NB4 (cell line): ENCODE measurements at places on chromosomes 16 and 17.
A peak's percentile ranks its signal among the peaks of the same experiment; 100 is the strongest.

DNA sequence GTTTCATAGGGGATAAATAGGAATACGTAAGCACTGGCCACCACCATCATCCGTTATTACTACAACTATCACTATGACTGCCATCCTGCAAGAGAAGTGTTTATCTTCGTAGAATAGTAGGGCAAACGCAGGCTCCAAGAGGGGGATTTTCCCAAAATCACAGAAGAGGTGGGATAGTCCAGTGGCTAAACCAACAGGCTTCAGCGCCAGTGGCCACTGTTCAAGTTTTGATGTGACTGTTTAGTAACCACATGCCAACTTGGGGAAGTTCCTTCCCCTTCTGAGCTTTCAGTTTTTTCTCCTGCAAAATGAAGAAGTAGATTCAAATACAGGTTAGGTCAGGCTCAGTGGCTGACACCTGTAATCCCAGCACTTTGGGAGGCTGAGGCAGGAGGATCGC lies 60.7 kb upstream of the GRIN2A start:
- DNase-seq = peak; percentile 16

DNA sequence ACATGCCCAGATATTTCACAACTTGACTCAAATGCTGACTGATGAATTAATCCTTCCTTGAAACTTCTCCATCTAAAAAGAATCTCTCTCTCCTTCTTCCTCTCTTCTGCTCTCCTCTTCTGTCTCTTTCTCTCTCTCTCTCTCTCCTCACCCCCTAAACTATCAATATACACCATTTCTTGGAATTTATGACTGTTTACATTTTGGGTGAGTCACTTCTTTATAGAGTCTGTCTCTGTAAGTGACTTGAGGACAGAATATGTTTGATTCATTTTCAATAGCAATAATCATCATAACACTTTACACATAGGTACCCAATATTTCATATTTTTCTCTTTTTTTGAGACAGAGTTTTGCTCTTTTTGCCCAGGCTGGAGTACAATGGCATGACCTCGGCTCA lies 15.3 kb downstream of the OR3A1 start:
- DNase-seq = no peak

DNA sequence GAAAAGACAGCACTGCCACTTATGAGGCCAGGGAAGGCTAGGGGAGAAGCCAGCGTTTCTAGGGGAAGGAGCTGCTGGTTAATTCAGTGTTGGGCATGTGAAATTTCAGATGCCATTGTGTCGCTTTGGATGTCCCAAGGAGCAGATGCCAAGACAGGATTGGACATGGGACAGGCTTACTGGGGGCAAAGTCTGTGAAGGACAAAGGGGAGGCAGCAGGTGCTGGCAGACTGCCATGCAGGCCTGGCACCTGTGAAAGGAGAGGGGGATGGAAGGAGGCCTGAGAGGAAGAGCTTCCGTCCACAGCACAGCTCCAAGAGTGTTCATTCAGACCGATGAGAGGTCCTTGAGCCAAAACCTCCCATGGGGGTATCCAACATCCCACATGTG lies 255.5 kb upstream of the RPL38 start:
- DNase-seq = no peak

GRCh38 chr16:65731833-65732232 lies 610.0 kb upstream of the CDH11 start:
- no peak for DNase-seq

DNA sequence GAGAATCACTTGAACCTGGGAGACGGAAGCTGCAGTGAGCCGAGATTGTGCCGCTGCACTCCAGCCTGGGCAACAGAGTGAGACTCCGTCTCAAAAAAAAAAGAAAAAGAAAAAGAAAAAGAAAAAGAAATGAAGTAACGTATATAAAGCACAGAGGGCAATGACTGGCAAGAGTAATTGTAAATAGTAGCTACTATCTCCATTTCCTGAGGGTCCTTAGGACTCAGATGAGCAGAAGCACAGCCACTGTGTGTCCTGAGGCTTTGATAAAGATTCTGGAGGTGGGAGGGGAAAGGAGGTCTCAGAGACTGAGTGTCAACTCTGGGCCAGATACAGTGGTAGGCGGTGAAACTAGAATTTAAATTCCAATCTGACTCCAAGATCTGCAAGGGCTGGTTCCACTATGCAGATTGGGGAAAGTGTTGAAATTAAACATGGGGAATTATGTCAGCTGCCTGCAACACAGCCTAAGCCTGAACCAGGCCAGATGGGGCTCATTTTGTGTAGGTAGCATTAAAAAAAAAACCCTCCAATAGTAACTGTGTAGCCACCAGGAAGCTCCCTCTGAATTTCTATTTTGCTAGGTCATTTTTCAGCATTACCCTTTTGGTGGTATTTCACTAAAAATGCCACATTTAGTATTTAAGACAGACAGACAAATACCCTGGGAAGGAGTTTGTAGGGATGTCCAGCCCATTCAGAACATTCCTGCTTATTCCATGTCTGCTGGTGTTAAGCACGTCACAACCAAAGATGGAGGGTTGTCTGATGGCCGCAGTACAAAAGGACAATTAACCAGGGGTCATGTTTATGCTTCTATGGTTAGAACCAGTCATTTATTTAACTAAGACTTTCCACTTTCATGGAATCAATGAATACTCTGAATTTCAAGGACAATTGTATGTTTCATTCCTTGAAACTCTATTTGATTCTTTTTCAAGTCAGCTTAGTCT lies 46.1 kb downstream of the TBX4 start:
- no peak for DNase-seq

GRCh38 chr16:53071748-53072301 lies 17.0 kb downstream of the CHD9 start:
- no peak for DNase-seq
